ENCODE measurements at places on chromosomes 13 and 19.

DNA sequence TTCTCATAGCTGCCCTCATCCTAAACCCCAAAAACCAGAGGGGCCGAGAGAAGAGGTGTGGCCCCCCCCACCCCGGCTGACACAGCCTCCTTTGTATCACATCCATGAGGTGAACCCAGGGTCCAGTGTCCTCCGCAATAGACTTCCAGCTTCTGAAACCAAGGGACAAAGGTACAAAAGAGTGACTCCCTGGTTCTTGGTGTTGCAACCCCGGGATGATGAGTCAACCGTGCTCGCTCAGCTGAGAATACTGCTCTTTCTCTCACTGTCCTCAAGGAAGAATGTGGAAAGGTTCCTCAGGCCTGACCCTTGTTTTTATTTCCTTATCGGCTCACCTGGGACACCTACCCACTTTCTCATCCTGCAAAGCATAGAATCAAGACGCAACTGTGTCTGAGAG, 5.5 kb downstream of the SLC15A1 start:
- no peak for DNase-seq

GRCh38 chr19:9741476-9742171, 26.9 kb downstream of the ZNF846 start:
- DNase-seq = no peak

DNA sequence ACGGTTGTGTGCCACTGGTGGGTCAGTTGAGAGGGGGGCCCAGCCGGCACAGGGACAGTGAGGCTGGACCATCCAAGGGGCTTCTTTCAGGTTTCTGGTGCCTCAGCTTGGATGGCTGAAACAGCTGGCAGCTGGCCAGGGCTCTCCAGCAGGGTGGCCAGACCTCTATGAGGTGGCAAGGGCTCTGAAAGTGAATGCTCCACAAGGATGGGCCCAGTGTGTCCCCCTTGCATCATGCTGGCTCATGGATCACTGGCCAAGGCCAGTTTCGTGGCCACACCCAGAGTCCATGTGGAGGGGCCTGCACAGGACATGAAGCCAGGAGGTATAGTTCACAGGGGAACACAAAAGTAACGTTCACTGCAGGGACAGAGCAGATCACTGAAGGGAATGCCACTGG, 49.6 kb downstream of the CDADC1 start:
- DNase-seq = no peak

- DNase-seq = no peak
These were observed 6.4 kb upstream of the ZNF333 start for GRCh38 chr19:14683439-14683838.

- DNase-seq = peak; percentile 87
These were observed 12.9 kb downstream of the CFD start for GRCh38 chr19:872266-872951.

GRCh38 chr13:39870197-39870747, 214.8 kb downstream of the COG6 start:
- no peak for DNase-seq

GRCh38 chr13:37047032-37047431, 12.5 kb downstream of the SUPT20H start:
- no peak for DNase-seq

GRCh38 chr13:91238036-91238435, 109.5 kb upstream of the MIR17HG start:
- DNase-seq = no peak

DNA sequence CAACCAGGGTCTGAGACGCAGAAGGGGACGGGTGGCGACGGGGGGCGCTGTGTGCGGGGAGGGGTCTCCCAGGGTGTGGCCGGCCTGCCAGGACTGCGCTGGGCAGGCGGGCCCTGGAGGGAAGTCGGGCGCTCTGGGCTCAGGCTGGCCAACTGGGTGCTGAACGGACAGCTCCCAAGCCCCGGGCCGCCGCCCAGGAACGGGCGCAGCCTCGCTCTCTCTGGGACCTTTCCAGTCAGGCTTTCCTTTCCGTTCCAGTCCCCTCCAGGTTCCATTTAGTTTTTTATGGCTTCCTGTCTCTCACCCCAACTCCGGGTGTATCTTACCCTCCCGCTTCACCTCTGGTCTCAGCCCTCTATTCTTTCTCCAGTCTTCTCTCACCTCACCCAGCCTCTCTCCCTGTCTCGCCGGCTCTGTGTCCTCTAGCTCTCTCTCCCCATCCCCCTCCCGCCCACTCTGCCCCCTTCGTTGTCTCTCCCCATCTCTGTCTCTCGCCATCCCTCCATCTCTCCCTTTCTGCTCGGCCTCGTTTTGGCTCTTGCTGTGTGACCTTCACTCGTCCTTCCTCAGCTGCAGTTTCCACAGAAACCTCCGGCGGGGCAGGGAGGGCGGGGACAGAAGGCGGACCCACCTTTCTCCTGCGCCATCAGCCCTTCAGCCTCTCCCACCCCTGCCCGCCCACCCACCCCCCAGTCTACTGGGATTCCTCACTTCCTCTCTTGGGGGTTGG, 3.3 kb upstream of the ATP1A3 start:
- DNase-seq = peak; percentile 31

DNA sequence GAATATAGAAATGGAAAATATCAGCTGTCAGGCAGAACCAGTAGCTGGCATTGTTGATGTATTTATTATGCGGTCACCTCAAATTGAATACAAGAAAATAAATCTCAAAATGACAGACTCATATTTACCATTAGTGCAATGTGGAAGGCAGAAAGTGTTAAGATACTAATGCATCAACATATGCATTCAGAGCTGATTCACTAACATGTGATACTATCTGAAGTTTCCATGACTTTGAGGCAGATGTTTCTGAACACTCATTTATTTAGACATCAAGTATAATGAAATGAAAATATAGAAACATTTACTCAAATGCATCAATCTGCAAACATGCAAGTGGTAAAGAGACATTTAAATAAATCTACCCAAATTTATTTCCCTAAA, 474.2 kb upstream of the SLC10A2 start:
- no peak for DNase-seq

- DNase-seq = no peak
These were observed 21.9 kb downstream of the ATP11A start for GRCh38 chr13:112711528-112712265.

DNA sequence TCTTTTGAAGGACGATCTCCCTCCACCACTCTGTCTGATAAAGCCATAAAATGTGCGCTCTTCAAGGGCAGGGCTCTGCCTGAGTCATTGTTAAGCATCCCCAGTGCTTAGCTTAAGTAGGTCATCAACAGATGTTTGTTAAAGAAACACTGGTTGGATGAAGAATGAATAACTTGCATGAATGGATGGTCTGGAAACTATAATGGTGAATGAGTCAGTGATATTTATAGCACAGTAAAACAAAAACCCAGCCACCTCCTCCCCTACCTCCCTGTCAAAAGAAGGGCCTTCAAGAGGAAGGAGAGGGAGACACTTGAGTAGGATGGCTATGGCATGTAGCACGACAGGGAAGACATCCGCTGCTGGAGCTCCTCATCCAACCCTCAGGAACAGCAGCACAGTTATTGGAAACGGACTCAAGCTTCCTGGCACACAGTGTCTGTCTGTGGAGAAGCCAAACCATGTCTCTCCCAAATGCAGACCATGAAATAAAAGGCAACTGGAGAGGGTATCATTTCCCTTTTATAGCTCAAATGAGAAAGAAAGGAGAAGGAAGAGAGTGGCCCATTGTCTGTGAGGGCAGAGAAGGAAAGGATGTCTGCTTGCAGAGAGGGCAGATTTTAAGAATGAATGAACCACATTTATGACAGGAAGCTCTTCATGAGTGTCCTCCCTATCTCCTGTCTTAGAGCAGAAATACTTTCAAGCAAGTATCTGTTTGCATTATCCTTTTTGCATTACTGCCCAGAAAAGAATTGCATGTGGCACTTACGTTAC, 183.5 kb upstream of the UBL3 start:
- DNase-seq = no peak

DNA sequence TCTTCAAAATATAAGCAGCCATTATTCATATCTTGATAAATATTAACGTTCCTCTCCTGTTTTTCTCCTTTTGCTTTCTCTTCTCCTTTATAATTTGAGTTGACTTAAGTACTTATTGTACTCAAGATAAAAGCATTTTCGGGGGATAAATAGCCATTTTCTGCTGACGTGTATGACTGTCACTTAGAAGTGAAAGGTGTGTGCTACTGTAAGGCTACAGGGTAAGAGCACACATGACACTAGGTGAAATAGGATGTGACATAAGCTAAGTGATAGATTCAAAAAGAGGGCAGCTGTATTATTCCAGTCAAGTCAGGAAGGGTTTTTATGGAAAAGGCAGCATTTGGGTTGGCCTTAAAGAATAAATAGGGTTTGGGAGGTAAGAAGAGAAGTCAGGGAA, 128.5 kb downstream of the GPC6 start:
- DNase-seq = no peak

GRCh38 chr19:8093740-8094139, 41.2 kb downstream of the CCL25 start:
- DNase-seq = no peak

- DNase-seq = no peak
These were observed 12.4 kb downstream of the WDR87 start for GRCh38 chr19:37893845-37894575.

DNA sequence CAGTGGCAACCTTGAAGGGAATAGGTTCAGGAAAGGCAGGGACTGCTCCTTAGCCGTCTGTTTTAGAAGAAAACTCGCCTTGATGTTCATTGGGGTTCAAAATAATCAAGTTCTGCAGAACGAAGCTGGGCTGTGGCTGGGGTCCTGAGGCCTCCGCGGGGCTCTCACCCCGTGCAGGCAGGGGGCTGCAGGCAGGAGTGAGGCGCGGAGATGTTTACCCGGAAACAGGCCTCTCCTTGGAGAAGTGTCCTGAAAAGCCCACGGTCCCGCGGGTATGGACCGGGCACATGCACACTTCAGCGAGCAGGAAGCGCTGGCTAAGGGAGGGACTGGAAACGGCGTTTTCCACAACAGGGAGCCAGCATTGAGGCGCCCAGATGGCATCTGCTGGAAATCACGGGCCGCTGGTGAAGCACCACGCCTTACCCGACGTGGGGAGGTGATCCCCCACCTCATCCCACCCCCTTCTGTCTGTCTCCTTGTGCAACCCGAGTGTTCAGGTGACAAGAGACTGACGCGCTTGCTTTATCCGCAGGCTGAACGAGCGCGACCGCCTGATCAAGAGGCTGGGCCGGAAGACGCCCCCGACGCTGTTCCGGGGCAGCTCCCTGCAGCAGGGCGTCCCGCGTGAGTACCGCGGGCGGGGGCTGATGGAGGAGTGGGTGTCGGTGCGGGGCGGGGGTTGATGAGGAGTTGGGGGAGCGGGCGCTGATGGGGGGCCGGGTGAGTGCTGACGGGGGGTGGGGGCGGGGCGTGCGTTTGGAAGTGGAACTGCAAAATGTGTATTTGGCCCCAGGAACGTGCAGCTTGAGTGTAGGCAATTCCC, 39.6 kb downstream of the SHISA2 start:
- DNase-seq = peak; percentile 26

- no peak for DNase-seq
These were observed 3.2 kb upstream of the MAB21L1 start for GRCh38 chr13:35479706-35480105.

DNA sequence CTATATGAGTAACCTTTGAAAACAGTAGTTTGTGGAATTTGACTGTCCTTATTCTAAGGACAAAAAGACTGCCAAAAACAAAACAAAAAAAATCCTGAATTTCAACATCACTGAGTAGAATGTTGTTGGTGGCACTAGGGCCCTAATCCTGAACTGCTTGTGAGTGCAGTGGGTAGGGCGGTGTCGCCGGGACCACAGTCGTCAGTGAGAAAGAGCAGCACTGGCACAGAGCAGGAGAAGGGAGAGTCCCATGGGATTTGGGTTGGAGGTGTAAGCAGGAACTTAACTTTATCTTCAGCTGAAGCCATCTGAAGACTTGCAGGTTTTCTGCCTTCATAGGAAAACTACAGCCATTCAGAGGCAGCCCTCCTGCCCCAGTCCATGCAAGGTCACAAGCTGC, 5.6 kb downstream of the PCID2 start:
- DNase-seq = no peak
